ENCODE measurements at places on chromosomes 2 and 18.

DNA sequence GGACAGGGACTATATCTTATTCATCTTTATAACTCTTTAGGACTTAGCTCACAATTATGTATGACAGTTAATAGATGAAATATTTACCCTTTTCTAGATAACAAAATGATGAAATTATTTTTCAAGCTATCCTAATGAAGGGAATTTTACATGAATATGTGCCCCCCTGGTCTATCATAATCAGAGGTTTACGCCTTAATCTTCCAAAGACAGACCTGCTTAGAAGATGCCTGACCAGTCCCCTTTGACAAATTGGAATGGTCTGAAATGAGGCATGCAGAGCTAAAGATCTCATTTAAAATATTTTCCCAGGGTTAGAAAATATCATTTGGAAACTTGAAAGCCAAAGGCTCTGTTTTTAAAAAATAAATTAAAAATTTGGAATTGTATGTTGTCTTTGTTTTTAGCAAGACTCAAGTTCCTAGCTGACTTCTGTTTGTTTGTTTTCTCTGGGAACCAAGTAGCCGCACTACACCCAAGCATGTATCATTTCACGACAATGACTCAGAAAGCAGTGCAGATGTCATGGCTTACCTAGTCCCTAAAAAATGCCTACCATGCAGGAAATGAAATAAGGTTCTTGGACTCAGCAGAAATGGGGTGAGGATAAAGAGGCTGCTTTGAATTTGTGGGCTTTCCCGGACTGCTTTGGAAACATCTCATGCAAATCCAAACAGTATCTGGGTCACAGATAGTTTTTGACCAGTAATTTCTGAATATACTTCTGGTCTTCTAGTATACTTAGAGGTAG lies 162.1 kb downstream of the ZEB2 start:
- DNase-seq, result no peak

GRCh38 chr2:179263015-179263414 lies 1.6 kb downstream of the SESTD1 start:
- no peak for DNase-seq

DNA sequence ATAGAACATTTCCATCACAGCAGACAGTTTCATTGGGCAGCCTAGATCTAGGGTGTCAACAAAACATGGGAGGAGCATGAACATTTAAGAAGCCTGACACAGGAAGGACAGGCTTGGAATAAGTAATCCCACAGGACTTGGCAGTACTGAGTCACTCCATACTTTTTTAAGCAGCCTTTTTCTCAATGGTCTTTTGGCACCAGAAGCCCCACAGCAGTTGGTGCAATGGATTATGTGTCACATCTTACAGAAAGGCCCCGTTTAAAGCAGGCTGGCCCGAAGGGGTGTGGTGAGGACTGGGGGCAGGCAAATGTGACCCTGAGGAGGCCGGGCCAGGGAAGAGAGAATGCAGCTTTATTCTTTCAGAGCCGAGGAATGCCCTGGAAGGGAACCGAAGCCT lies 26.6 kb downstream of the SPTBN1 start:
- no peak for DNase-seq

DNA sequence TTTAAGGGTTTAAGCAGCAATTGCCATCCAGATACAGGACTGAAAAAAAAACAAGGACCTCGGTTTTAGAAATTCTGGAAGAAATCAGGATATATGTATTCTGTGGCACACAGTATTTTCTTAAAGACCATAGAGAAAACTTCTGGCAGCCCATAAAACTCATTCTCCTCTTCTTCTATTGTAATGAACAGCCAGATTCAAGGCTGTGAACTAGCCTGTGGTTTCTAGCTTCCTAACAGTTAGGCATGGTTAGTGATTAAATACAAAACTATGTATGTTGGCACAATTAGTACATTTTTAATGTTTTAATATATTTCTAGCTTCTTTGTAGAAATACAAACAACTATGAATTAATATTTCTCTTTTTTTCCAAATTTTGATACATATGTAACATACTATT lies 555.7 kb downstream of the DSC3 start:
- DNase-seq, result no peak

GRCh38 chr2:7572450-7572849 lies 655.2 kb downstream of the RNF144A start:
- peak; percentile 20 for DNase-seq

- DNase-seq, result no peak
Measured at GRCh38 chr18:69120833-69121232, 279.9 kb upstream of the DOK6 start.

- DNase-seq, result no peak
Measured at GRCh38 chr2:29110916-29111535, 4.2 kb upstream of the CLIP4 start.

- no peak for DNase-seq
Measured at GRCh38 chr2:72991980-72992733, 74.8 kb downstream of the EMX1 start.

DNA sequence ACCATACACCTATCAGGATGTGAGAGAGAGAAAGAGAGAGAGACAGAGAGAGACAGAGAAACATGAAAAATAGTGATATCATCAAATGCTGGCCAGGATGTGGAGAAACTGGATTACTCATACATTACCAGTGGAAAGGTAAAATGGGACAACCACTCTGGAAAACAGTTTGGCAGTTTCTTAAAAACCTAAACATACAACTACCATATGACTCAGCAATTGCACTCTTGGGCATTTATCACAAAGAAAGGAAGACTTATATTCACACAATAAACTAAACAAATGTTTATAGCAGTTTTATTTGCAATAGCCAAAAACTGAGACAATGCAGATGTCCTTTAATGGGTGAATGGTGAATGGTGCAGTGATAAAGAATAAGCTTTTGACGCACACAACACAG lies 29.1 kb downstream of the SLC4A3 start:
- DNase-seq, result no peak

GRCh38 chr2:230068651-230069055 lies at the start of gene SLC16A14:
Gene SLC16A14, minus strand, starts transcription at chr2:230068924. Its CDS starts 9,572 bp downstream, at chr2:230059352.
- DNase-seq, result peak; percentile 34

DNA sequence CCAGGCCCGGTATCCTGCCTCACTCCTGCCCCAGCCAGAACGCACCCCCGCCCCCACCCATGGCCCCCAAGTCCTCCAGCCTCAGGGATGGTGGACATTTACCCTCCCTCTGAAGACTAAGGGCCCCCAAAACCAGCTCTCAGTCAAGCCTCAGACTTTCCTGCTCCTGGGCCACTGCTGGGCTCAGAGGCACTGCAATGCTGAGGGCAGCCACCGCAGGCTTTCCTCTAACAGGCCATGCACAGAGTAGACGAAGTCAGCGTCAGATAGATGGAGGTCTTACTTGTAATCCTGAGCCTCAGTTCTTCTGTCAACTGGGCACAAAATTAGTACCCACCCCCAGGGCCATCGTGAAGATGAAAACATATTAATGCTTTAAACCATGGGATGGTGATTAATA lies 92.6 kb downstream of the TTC32 start:
- no peak for DNase-seq

DNA sequence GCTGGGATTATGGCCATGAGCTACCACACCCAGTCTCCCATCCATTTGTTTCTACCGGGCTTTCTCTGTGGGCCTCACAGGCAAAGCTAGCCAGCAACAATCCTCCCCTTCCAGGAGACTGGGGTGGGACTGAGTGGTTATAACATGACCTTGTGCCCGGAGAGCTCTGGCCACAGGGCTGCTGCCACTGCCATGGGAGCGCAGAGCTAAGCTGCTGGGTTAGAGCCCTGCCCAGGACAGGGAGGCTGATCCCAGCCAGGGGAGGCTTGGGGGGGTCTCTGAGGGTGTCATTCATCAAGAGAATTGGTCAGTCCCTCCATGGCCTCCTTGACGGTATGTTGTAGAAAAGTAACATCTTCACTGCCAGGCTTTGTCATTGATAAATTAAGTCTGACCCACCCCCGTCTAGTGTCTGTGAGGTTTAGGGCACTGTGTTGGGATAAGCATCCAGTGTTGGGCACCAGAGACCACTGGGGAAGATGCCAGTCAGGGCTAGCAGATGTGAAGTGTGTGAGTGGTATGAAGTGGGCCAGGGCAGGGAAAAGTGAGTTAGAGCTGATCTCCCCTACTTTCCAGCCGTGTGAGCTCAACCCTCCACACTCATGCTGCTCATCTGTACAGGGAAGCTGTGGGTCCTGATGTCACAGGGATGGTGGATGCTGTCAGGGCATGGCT lies 368.4 kb upstream of the HS6ST1 start:
- no peak for DNase-seq

- no peak for DNase-seq
Measured at GRCh38 chr2:66433945-66434678, 813 bp upstream of the MEIS1 start.

DNA sequence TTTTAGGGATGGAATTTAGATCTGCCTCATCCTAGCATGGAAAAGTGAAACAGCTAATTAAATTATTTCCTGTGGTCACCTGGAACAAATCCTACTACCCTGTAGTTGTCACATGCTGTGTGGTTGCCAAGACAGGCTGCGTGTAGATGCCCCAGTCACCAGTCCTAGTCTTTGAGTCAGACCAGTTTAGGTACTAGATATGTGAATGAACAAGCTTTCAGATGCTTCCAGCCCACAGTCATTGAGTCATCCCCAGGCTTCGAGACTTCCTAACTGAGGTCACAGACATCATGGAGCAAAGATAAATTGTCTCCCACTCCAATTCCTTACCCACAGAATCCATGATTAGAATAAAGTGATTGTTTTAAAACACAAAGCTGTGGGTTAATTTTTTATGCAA lies 35.8 kb upstream of the GRB14 start:
- no peak for DNase-seq

DNA sequence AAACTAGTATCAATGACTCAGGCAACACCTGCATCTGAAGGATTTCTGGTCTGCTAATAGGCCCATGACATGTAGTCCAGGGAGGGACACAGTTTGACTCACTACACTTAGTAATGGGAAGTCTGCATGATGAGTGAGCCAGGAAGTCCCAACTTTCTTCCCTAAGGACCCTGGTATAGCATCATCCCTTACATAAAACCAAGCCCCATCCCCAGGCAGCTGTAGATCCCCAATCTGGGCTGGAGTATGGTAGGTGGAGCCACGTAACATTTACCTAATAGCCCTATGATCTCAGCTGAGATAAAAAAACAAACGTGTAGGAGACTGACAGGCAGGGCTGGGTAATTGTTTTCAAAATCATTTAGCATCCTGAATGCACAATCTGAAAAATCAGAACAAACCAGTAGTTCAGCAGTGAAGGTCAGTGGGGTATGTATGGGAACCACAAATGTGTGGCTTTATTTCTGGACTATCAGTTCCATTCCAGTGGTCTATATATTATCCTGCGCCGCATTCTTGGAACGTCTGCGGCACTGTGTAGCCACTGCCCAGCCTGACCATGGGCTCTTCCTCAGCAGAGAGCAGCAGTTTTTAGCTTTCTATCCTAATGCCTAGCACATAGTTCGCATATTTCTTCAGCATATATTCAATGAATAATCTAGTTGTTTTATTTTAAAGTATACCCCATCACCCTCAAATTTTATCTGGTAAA lies 33.5 kb downstream of the EPB41L3 start:
- no peak for DNase-seq

DNA sequence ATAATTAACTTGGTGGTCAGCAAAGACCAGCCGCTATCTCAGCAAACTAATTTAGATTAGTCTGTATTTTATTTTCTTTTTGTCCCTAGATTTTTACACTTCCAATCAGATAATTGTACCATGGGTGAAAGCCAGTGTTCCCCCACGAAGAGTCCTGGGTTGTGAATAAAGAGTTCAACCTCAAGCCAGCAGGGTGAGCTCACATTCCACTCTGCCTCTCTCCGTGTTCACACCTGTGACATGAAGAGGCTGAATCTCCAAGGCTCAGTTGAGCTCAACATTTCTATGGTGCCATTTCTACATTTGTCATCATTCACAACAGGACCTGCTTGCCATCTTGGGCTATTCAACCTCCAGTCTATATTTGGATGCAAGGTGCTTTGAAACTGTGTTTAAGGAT lies 771.5 kb downstream of the GALR1 start:
- no peak for DNase-seq

DNA sequence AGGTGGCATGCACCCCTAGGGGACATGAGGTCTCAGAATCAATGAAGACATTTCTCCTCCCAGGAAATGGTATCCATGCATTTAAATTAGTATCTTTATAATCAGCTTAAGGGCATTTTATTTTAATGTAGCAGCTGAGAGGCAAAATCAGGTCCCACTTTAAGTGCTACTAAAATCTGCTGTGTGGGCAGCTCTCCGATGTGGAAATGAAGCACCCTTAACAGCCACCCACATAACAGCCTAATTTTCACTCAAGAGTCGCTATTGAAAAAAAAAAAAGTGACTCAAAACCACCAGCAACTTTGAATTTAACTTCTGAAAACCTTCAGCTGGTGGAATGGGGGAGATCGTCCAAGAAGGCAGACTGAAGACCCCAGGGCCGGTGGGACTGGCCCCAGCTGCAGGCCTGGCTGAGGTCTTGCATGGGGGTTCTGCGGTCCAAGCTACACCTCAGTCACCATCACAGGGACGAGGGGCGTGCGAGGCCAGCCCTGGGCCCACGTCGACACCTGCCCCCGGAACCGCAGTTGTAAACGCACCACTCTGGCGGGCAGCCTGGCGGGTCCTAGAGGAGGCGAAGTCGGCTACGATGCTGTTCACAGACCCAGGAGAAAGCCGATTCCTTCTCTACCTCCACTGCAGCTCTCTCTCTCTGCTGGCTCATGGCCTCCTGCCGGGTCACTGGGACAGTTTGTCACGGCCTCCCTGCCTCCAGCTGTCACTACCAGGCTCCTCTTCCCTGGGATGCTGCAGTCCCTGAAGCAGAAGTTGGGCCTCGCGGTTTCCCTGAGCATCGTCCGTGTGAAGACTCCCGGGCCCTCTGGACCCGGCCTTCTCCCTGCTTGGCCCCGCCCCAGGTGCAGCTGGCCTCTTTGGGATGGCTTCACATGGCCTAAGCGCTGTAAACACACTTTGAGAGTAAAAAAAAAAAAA lies 111.9 kb downstream of the KCNF1 start:
- no peak for DNase-seq

GRCh38 chr2:167489325-167489724 lies 601.0 kb downstream of the XIRP2 start:
- DNase-seq, result no peak

DNA sequence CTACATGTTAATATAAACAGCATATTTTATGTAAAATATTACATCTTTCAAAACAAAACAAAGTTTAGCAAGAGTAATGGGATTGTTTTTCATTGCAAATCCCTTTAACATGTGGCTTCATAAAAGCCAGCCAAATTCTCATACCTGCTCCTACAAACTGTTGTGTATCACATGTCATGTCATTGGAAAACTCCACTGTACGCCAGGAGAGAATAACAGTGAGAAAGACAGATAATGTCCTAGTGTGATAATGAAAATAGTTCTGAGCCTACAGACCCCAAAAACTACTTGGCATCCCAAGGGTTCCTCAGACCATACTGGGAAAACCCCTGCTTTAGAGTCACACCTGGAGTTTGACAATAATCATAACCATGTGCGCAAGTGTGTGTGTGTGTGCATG lies 182.7 kb upstream of the HNRNPA3 start:
- DNase-seq, result no peak

GRCh38 chr2:233381638-233381995 lies 27.3 kb downstream of the DGKD start:
- no peak for DNase-seq

GRCh38 chr18:56945171-56946083 lies 201.5 kb upstream of the BOD1L2 start:
- DNase-seq, result no peak

- no peak for DNase-seq
Measured at GRCh38 chr2:217223222-217223930, 363.5 kb upstream of the TNP1 start.
